Esophagus muscularis mucosa (tissue), 4 donors: ENCODE measurements at places on chromosomes 5 and 9. TPM values are rescaled to one million over a fixed set of nuclear protein-coding genes. Genes with fewer than 3 reads are reported as not detected.

- no peak for DNase-seq
Observed at GRCh38 chr9:69211424-69212036, 37.5 kb downstream of the TJP2 start.

- DNase-seq, result no peak
Observed at GRCh38 chr9:81118416-81118815, 570.9 kb downstream of the TLE1 start.

- DNase-seq, result no peak
Observed at GRCh38 chr9:137311171-137311985, 9.3 kb upstream of the NRARP start.

- DNase-seq, result no peak
Observed at GRCh38 chr5:135458356-135458755, 6.2 kb upstream of the TIFAB start.

GRCh38 chr9:114957558-114957957 lies 27.2 kb upstream of the TNFSF8 start:
- no peak for DNase-seq

GRCh38 chr5:156409834-156410233 lies 82.9 kb downstream of the SGCD start:
- no peak for DNase-seq

GRCh38 chr9:2453106-2453505 lies 168.5 kb upstream of the VLDLR start:
- no peak for DNase-seq

- DNase-seq, result no peak
Observed at GRCh38 chr5:160702311-160702803, 149.7 kb downstream of the ATP10B start.

- DNase-seq, result no peak
Observed at GRCh38 chr5:172213126-172213525, 19.2 kb downstream of the EFCAB9 start.

DNA sequence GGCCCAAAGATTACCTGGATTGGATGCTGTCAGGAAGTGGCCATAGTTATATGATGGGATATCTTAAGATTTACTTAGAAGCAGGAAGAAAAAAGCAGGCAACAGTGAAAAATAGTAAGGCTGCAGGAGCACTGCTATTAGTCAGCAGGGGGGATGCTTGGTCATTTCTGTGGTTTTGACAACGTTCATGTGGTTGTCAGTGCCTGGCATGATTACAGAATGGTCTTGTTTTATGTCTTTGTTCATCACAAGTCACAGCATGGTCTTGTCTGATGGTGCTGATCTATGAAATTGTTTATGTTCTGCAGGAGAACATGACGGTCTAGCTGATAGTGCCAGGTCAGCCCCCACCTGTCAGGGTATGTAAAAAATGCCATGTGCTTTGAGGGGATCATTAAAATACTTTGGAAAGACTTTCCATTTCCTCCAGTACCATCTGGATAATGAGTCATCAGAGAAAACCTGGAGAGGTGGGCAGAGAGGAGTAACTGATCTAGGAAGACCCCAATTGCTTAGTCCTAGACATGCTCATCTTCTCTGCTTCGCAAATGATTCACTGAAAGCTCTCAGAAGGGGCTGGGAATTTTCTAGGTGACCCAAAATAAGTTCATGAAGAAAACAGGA lies 48.5 kb downstream of the PLGRKT start:
- DNase-seq, result no peak

The TMEM252 gene
- not detected for total RNA-seq

The SLC25A2 gene
- 0.23 TPM for total RNA-seq

The LMX1B gene
- 0.19 TPM for total RNA-seq

The LHFPL2 gene
- 24.1 TPM for total RNA-seq
